Activated T-helper 2 cell treated with anti-CD3 and anti-CD28 coated beads, Interferon-gamma antibody, Interleukin-2, Interleukin-4, amounts not matched to agents 10 μg/mL and 5 μg/mL and 100 μg/mL, durations not matched to agents 14 hours and 24 hours and 36 hours (primary cell): ENCODE measurements at places on chromosomes 3 and 15. TPM values are rescaled to one million over a fixed set of nuclear protein-coding genes. Genes with fewer than 3 reads are reported as not detected.

The SOX2 gene
- not detected in 2 replicates for total RNA-seq

The EFCAB12 gene
- 0.25 and 0.48 TPM in 2 replicates for total RNA-seq

The SCAMP5 gene
- 0.89 and 0.99 TPM in 2 replicates for total RNA-seq

The B3GNT5 gene
- 41.0 and 41.7 TPM in 2 replicates for total RNA-seq

The SLC15A2 gene
- 3.5 and 3.9 TPM in 2 replicates for total RNA-seq

The SPINK8 gene
- not detected in 2 replicates for total RNA-seq

The ARL6IP5 gene
- total RNA-seq = 124 and 127 TPM in 2 replicates

The CHST2 gene
- 7.4 and 7.7 TPM in 2 replicates for total RNA-seq

The KLHL40 gene
- total RNA-seq = not detected in 2 replicates

The RAMAC gene
- total RNA-seq = 21.2 and 22.7 TPM in 2 replicates

The CADPS gene
- not detected in 2 replicates for total RNA-seq

The HRG gene
- total RNA-seq = not detected in 2 replicates

The CCR4 gene
- total RNA-seq = 237 and 241 TPM in 2 replicates

The PFN2 gene
- total RNA-seq = 0.78 and 0.85 TPM in 2 replicates

The GPR156 gene
- total RNA-seq = not detected in 2 replicates

The GASK1A gene
- total RNA-seq = not detected in 2 replicates

The SMCO1 gene
- not detected in 2 replicates for total RNA-seq

The ZBTB47 gene
- total RNA-seq = 0.16 and 0.44 TPM in 2 replicates

The RHOV gene
- 0.80 and 0.82 TPM in 2 replicates for total RNA-seq

The ISLR2 gene
- total RNA-seq = not detected in 2 replicates

The RBSN gene
- 11.3 and 13.0 TPM in 2 replicates for total RNA-seq

The MESD gene
- total RNA-seq = 27.0 and 28.6 TPM in 2 replicates

The AGBL1 gene
- total RNA-seq = 0.14 and 0.18 TPM in 2 replicates

The HCLS1 gene
- 234 and 243 TPM in 2 replicates for total RNA-seq

The CD200 gene
- total RNA-seq = 60.3 and 63.3 TPM in 2 replicates

The FAM3D gene
- not detected in 2 replicates for total RNA-seq
